Activated CD8-positive, alpha-beta memory T cell treated with anti-CD3 and anti-CD28 coated beads, Interleukin-2, amount 50 U/mL, for 4 hours (primary cell): ENCODE measurements at places on chromosomes 5 and 9.

GRCh38 chr5:176630681-176631222, 277 bp downstream of the EIF4E1B start:
- no peak for DNase-seq

- no peak for DNase-seq
These were observed 37.0 kb downstream of the DUSP1 start for GRCh38 chr5:172733974-172734346.

- DNase-seq, result no peak
These were observed 293.9 kb upstream of the IRX4 start for GRCh38 chr5:2176581-2176980.

DNA sequence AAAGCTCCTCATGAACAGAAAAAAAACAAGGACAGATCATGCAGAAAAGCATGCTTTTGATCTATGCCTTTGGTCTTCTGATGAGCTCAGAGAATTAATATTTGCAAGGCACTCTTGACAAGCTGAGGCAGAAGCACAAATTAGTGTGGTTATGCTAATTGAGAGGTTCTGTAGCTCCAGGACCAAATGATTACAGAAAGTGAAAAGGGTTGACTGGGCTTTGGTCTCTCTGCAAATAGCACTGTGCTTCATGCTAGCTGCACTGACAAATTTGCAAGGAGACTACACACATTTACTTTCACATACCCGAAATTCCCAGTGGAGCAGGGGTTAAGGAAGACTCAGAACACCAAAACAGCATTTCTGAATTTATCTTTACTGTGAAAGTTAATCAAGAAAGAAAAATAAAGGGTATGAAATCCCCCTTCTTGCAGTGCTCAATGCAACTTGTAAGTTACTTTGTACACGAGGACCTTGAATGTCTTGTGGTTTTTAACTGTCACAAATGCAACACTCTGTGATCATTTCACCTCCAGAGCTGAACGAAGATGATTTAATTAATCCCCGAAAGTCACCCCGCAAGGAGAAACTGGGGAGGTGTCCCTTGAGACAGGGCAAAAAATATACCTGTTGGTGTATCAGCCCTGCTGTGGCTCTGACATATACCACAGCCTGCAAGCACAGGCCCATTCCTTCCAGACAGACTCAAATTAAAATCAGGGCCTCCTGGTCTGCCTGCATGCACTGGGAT, 11.9 kb downstream of the RAPGEF1 start:
- DNase-seq, result no peak

DNA sequence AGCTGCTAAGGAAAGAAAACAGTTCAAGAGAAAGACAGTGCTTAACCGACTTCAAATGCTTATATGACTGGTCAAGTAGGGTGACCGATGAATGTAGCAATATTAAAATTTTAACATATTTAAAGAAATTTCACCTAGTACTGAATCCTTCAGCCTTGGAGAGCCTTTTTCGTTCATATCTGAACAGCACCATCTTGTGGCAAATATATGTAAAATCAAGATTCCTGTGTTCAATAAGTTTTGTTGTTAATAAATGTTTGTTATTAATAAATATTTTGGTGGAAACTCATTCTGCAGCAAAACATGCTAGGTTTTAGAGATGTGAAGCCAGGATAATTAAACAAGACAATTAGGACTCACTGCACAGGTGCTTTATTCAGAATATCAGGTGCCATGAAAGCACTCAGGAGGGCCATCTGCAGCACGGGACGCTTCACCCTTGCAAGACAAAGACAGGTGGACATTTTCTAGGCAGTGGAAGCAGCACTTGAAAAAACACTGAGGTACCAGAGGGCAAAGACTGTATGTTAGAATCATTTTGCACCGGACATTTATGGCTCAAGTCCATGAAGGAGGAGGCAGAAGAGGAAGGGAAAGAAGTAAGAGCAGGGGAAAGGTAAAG, 15.6 kb downstream of the TICAM2 start:
- DNase-seq, result no peak

DNA sequence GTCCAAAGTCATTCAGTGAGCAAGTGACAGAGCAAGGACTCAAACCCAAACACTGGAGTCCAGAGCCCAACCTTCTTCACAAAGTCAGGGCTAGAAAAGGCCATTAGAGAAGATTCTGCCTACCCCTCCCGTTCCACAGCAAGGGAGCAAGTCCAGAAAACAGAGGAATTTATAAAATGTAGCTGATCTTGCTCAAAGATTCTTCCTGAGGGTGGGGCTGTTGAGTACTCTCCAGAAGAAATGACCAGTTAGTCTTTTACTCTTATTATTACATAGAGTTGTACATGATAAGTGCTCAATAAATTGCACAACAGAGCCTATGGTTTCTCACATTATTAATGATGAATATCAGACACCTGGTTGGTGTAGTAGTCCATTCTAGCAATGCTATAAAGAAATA, 39.3 kb upstream of the HMHB1 start:
- no peak for DNase-seq

DNA sequence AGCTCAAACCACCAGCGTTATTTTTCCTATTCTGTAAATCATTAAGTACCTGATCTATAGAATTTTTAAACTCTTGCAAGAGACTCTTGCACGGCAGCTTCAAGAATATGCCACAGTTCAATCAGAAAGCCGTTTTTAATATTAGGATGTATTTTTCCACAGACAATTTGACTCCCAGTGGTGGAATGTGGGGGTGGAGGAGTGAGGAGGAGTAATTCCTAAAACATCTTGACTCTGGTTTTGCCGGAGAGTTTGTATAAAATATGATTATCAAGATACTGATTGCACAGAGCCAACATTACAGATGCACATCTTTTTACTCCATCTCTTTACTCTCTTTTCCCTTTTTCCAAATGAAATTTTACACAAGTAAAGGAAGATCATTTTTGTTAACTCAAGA, 288.3 kb downstream of the ENC1 start:
- no peak for DNase-seq

DNA sequence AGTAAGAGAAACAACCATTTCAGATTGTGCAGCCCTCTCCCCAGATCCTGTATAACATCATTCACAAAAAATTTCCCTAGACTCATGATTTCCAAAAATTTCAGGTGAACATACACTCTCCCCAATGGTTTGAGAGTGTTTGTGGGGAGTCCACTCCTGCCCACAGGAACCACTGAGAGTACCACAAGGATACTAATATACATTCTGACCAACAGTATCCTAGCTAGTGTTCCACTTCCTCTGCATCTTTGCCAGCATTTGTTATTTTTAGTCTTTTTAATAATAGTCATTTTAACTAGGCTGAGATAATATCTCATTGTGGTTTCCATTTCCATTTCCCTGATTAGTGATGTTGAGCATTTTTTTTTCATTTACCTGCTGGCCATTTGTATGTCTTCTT, 155.4 kb downstream of the DTWD2 start:
- DNase-seq, result no peak

- no peak for DNase-seq
These were observed 311.6 kb upstream of the CLINT1 start for GRCh38 chr5:158170534-158170933.

GRCh38 chr9:128683340-128684064, 5.5 kb upstream of the SET start:
- DNase-seq, result peak; percentile 29

DNA sequence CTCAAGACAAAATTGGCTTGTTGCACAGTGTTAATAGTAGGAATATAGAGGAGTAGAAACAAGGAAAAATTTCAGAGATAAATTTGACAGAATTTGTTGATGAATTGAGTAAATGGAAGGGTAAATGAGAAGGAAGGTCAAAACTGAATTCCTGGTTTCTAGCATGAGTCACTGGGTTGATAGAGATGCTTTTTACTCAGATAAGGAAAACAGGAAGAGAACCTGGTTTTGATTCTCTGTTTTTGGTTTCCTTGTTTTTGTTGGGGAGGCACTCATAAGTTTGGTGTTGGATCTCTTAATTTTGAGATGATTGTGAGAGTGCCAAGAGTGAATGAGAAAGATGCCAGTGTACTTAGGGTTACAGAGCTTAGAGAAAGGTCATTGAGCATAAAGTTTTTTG, 7.1 kb downstream of the LRRC70 start:
- no peak for DNase-seq

- DNase-seq, result no peak
These were observed 15.3 kb upstream of the GRXCR2 start for GRCh38 chr5:145887976-145888574.

GRCh38 chr5:54835647-54836046, 149.7 kb downstream of the ESM1 start:
- DNase-seq, result no peak

- DNase-seq, result no peak
These were observed 106.6 kb upstream of the TBCA start for GRCh38 chr5:77882670-77883257.

DNA sequence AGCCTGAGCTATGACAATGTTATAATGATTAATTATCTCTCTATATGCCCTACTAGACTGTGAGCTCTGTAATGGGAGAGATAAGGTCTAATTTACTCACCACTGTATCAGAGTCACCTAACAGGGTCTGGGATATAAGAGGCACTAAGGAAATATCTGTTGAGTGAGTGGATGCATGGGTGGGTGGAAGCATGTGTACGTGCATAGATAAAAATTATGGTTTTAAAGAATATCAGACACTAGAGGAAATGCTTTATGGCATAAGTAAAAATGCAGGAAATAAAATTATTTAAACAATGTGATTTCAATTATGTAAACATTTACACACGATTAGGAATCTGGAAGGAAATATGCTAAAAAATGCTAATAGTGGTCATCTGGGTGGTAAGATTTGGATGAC, 137.8 kb downstream of the SPOCK1 start:
- no peak for DNase-seq

DNA sequence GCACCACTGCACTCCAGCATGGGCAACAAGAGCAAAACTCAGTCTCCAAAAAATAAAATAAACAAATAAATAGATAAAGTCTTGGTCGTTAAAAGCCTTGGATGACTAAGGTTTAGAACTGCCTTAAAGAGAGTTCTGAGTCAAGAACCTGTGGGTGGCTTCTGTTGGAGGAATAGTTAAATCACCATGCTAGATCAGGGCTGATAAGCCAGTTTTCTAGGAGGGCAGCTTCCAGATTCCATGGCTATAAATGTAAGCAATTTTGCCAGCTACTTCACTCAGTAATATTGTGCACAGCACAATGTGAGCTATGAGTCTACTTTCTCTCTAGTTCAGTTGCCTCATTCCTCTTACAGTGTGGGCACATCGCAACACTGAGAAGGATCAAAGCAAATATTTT, 242.1 kb upstream of the NUDT12 start:
- no peak for DNase-seq

GRCh38 chr5:142342128-142342981, 17.5 kb upstream of the SPRY4 start:
- DNase-seq, result no peak

DNA sequence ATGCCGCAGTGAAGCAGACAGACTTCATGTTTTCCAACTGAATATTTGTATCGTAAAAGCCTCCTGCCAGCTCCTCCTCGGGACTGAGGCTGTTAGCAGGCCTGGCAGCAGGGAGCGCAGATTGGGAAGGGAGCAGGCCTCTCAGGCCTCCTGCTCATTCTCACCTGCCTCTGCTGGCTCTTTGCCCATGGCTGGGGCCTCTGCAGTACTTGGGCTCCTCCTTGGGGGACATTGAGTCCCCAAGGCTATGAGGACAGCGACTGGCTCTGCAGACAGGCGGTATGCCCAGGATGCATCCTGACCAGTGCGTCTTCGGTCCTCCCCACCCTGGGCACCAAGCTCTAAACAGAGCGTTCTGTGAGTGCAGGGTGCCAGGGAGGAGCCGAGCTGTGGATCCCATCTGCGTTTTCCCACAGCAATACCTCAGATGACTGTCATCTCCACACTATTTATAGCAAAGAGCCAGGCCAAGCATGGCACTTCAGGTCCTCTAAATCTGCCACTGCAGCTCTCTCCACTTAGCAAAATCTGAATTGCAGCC, 38.7 kb downstream of the TSTD2 start:
- DNase-seq, result no peak

GRCh38 chr5:24163091-24163490, 481.7 kb downstream of the CDH10 start:
- DNase-seq, result no peak

GRCh38 chr5:32143617-32144377, 30.3 kb downstream of the GOLPH3 start:
- no peak for DNase-seq

- DNase-seq, result no peak
These were observed 69.2 kb upstream of the RPS23 start for GRCh38 chr5:82347201-82347865.

- DNase-seq, result no peak
These were observed 87.0 kb upstream of the TLE1 start for GRCh38 chr9:81776390-81776789.

- no peak for DNase-seq
These were observed 236.8 kb downstream of the ACTL7B start for GRCh38 chr9:108618906-108619550.

DNA sequence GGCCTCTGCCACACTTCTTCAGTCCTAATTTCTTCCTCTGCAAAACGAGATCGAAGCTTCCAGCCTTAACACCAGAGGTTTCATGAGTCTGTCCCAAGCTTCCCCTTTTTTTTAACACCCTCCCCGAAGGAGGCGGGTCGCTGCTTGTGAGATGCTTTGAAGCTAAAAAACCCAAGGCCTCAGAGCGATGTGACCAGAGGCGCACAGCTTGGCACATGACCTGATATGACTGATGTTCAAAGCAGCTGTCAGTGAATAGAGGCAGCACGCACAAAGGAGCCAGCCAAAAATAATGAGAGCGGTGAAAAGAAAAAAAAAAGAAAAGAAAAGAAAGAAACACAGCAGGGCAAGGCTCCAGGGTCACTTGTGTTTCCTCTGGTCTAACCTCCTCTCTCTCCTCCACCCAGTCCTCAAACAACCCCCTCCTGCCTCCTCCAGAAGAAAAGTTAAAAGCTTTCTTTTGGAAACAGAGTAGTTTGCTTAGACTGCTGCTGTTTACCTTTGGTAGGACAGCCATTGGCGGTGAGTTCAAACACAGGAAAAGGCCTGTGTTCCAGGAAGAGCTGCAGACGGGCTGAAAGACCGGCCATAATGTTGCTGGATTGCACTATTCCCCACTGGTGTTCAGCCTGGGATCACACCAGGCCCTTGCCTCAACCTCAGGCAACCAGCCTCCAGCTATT, 10.9 kb upstream of the ZNF366 start:
- no peak for DNase-seq

DNA sequence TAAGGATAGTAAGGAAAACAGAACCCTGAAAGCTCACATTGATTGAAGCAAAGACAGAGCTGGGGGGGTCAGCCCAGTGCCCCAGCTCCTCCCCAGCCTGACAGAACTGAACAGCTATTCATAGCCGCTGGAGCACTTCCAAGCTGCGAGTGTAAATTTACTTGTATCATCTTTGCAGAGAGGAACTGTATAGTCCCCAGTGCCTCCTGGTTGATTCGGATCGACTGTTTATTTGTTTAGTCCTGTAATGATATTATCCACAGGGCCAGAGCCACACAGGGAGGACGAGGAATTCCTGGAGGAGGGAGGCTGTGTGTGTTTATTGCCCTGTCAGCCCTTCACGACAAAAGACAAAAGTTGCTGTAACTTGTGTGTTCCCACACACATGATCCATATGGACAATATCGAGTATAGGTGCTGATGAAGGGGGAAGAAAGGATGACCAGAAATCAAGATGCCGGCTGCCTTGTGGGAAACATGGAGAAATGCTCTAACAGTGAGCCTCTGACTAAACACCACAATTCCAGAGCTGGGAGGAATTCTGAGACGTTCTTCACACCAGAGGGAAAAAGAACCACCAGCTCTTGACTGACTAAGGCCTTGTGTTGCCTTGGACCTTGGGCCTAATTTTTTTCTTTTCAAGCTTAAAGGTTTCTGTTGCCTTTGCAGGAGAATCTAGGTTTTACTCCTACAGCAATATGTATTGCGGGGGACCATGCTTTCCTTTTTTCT, 31.1 kb downstream of the FOXD1 start:
- no peak for DNase-seq

GRCh38 chr5:150500905-150501304, 7.0 kb upstream of the NDST1 start:
- no peak for DNase-seq

GRCh38 chr5:6446042-6446441, 2.6 kb upstream of the UBE2QL1 start:
- no peak for DNase-seq
